ENCODE measurements at places on chromosomes 6 and 20. TPM values are rescaled to one million over a fixed set of nuclear protein-coding genes. Genes with fewer than 3 reads are reported as not detected.

The STX11 gene
- total RNA-seq, result 0.59 TPM

The HNF4A gene
- 346 TPM for total RNA-seq

The SEC63 gene
- total RNA-seq, result 84.3 TPM

The CCM2L gene
- total RNA-seq, result 1.1 TPM

The CDH4 gene
- not detected for total RNA-seq

The DNAH8 gene
- not detected for total RNA-seq

The ZC3H12D gene
- 4.9 TPM for total RNA-seq

The PAK5 gene
- total RNA-seq, result not detected

The VGLL2 gene
- not detected for total RNA-seq

The BCLAF1 gene
- 143 TPM for total RNA-seq

The ZC2HC1B gene
- not detected for total RNA-seq

The DLL1 gene
- 16.1 TPM for total RNA-seq

The TRAPPC3L gene
- total RNA-seq, result not detected

The GNMT gene
- total RNA-seq, result 0.96 TPM

The CSNK2A1 gene
- 144 TPM for total RNA-seq

The BPIFA1 gene
- not detected for total RNA-seq

The GABBR1 gene
- total RNA-seq, result 15.5 TPM
